Right ventricle myocardium superior (tissue), 1 donor: ENCODE measurements at places on chromosomes 7 and 10.

DNA sequence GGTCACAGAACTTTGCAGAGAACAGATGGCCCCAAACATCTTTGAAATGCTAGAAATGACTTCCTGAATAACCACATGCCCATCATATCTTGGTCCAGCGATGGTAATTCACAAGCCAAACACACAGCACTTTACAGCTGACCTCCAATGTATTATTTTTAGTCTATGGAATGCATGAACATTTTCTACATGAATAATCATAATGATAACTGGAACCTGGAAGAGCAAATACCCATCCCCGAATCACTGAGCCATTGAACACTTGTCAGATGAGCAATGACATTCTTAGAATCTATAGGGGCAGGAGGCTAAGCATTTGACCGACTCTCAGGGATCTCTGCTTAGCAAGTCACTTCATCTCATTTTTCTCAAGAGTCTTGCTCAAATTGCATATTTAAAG lies 167.3 kb downstream of the CREB5 start:
- DNase-seq, result no peak

DNA sequence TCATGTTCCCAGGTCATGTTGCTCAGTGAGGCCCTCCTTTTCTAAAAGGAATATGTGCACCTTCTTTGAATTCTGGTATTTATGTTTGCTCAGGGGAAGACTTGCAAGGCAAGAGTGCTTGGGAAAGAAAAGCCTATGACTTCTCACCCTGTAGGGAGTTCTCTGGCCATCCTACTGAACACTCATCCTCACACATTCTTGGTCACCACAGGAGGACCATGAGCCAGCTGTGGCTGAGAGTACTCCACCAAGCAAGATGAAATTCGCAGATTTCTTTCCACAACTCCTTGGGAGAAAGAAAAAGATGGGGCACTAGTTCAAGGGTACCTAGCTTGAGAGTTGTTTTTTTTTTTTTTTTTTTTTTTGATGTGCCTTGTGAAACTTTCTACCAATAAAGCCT lies 179.6 kb downstream of the FZD1 start:
- no peak for DNase-seq

DNA sequence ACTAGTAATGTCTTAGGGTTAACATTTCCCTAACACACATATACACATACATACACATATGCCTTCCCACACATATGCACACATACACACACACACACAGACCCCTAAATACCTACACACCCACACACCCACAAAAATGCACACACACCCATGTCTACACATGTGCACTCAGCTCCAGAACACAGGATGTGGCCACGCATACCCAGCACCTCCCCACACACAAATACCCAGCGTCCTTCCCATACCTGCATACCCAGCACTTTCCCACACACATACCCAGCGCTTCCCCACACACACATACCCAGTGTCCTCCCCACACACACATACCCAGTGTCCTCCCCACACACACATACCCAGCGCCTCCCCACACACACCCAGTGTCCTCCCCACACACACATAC lies 534.9 kb downstream of the DNAJB6 start:
- DNase-seq, result no peak

GRCh38 chr10:92550924-92551323 lies 23.0 kb downstream of the IDE start:
- DNase-seq, result no peak

DNA sequence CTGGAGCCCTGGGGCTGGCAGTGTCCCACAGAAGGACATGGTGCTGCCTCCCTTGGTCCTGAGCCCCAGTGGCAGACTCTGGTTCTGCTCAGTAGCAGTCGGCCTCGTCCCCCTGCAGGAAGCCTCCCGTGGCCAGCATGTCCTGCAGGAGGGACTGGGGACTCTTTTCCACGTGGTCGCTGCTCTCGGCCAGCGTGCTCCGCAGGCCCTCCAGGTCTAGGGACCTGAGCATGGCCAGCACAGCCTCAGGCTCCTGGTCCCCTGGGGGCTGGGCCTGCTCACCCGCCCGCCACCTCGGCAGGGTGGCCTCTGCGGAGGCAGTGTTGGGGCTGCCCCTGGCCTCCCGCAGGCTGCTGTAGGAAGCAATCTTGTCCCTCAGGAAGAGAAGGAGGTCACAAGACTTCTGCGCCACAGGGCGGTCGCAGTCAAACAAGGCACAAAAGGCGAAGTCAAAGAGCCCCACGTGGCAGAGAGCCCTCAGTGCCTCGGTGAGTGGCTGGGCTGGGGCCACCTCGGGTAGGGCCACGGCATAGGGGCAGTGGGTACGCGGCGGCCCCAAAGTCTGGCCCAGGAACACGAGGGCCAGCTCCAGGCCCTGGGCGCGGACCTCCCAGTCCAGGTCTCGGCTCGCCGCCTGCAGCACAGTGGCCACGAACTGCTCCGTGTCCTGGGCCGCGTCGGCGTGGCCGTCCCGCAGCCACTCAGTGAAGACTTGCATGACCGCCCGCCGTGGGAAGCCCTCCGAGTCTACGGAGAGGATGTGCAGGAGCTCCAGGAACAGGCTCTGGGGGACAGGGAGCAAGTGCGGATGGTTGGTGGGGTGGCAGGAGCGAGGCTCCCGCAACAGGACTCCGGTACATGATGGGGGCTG lies 17.1 kb downstream of the BRAT1 start:
- DNase-seq, result peak; percentile 41
